ENCODE measurements at places on chromosomes 2 and 18.

DNA sequence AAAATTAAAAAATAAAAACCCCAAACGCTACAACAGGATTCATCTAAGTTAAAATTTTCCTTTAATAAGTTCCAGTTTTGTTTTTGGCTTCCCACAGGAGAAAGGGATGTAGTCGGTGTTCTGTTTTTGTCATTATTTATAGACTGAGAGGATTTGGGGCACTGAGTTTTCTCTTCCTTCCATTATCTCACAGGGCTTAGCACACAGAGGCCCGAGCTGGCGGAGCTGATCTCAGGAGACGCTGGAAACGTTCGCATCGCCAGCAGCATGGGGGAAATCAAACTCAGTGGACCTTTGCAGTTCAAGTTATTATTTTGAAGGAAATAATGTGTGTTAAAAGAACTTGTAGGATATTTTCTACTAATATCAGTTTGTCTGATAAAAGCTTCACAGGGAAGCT is 669.7 kb upstream of the SALL3 start:
- DNase-seq = no peak

GRCh38 chr2:31387850-31388249 is 26.7 kb downstream of the XDH start:
- no peak for DNase-seq

- no peak for DNase-seq
Observed at GRCh38 chr18:46622451-46622850, 34.6 kb downstream of the LOXHD1 start.

DNA sequence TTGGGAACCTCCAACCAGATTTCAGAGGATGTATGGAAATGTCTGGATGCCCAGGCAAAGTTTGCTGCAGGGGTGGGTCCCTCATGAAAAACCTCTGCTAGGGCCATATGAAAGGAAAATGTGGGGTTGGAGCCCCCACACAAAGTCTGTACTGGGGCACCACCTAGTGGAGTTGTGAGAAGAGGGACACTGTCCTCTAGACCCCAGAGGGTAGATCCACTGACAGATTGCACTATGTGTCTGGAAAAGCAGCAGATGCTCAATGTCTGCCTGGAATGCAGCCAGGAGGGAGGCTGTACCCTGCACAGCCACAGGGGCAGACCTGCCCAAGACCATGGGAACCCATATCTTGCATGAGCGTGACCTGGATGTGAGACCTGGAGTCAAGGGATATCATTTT is 573.7 kb upstream of the NXPH2 start:
- DNase-seq = no peak

DNA sequence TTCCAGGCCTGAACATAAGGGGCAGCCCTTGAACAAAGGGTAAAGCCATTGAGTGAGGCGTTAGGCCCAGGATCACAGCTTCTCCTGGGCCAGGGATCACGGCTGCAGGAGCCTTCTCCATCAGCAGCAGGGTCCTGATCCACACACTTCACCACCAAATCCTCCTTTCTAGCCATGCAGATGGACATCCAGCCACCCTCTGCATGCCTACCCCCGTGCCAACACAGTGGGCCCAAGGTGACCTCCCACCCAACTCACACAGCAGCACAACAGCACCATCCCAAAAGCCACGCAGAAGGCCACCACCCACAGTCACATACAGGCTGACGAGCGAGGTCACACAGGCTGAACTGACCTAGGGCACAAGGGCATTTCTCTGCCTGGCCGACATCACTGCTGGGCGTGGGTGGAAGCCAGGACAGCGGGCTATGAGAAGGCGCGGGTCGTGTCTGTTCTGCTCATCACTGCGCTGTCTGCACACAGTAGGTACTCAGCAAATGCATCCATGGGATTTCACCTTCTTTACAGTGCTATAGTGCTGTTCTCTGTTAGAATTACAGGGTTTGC is 31.2 kb downstream of the TFCP2L1 start:
- DNase-seq = no peak

DNA sequence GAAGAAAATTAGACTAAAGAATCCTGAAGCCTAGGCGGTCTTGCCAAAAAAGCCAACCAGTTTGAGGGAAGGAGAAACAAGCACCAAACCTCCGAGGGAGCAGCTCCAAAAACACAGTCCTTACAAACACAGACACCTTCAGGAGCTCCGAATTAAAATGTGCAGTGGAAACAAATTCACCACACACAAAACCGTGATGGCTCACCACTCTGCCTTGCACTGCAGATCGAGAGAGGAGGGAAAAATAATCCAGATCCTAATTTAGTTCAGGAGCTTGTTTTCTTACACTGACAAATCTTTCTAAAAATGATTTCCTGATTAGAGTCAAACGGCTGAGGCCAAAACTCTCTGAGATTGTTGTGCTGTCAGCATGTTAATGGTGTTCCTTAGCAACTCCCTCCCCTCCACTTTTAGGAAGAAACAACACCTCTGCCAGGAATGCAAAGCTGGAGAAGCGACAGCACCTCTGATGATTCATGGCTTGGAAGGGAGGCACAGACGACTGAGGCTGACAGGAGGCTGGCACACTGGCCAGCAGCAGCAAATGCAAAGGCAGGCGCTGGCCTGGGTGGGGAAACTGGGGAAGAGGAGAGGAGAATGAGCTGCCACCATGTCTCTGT is 249.4 kb upstream of the KLHL29 start:
- no peak for DNase-seq

GRCh38 chr2:61771904-61772845 is 81.7 kb downstream of the FAM161A start:
- peak; percentile 39 for DNase-seq

DNA sequence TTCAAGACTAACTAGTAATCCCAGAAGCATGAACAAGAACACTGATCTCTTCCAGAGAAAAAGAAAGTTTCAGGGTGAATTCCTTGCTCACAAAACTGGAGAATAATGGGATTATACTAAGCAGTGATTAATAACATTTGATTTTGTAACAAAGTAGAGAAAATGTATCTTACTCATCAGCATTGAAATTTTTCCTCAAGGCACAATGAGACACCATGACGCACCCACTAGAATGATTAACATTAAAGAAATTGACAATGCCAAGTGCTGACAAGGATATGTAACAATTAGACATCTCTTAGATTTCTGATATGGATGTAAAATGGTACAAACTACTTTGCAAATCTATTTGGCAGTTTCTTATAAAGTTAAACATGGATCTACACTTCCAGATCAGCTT is 101.1 kb upstream of the EPHA4 start:
- DNase-seq = no peak

GRCh38 chr2:31967790-31968189 is 43.0 kb downstream of the MEMO1 start:
- DNase-seq = no peak

DNA sequence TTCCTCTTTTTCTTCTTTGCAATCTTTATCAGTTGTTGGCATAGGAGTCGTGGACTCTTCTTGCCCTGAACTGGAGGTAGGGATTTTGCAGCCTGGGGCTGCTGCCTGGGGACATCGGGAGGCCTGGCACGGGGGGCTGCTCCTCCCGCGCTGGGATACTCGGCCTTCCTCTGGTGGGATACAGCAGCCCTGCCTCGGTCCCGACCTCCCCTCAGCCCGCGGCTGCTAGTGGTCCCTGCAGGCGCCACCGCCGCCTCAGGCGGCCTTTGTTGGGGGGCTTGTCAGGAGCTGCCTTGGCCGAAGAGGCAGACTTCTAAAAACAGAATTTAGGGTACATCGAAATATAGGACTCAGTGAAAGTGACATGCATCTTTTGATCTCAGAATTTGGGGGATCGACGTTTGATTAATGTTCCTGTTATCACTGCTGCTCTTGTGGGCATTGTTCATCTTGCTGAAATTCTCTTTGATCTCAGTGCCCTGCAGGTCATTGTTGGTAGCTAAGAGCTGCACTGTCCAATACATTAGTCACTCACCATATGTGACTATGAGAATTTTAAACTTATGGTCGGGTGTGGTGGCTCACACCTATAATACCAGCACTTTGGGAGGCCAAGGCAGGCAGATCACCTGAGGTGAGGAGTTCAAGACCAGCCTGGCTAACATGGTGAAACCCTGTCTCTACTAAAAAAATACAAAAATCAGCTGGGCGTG is 16.3 kb downstream of the POLR2D start:
- no peak for DNase-seq
